ENCODE measurements at places on chromosomes 11 and 22. TPM values are rescaled to one million over a fixed set of nuclear protein-coding genes. Genes with fewer than 3 reads are reported as not detected.

DNA sequence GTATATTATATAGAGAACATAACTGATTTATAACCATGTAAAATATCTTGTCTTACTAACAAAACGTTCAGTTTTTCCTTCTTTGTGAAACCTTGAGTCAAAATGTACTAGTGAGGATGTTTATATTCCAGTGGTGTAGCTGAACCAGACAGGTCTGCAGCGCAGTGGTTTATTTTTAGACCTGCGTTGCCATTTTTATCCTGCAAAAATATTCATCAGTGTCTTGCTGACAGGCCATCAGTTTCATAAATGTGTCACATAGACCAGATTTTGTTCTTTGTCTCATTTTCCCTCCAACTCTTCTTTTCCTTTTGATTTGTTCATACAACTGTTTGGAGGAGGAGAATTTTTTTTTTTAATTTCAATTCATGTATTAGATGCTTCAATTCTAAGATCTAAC is 43.1 kb downstream of the HSD17B12 start:
- H3K27me3 ChIP-seq: no peaks in the 10 kb centered on the region
- DNase-seq: no peak
- no peaks in the 10 kb centered on the region for H3K36me3 ChIP-seq
- H3K27ac ChIP-seq: no peak overlapping the region
- no peaks in the 10 kb centered on the region for H3K4me1 ChIP-seq

- H3K4me1 ChIP-seq: no peaks in the 10 kb centered on the region
- no peak for DNase-seq
- no peaks in the 10 kb centered on the region for H3K36me3 ChIP-seq
- peaks cover 4% of the 10 kb centered on the region for H3K27me3 ChIP-seq
- H3K27ac ChIP-seq: no peak overlapping the region
These were observed 383.2 kb upstream of the ARHGAP42 start for GRCh38 chr11:100303897-100304296.

Gene TRAF6
- total RNA-seq: 9.3 TPM

DNA sequence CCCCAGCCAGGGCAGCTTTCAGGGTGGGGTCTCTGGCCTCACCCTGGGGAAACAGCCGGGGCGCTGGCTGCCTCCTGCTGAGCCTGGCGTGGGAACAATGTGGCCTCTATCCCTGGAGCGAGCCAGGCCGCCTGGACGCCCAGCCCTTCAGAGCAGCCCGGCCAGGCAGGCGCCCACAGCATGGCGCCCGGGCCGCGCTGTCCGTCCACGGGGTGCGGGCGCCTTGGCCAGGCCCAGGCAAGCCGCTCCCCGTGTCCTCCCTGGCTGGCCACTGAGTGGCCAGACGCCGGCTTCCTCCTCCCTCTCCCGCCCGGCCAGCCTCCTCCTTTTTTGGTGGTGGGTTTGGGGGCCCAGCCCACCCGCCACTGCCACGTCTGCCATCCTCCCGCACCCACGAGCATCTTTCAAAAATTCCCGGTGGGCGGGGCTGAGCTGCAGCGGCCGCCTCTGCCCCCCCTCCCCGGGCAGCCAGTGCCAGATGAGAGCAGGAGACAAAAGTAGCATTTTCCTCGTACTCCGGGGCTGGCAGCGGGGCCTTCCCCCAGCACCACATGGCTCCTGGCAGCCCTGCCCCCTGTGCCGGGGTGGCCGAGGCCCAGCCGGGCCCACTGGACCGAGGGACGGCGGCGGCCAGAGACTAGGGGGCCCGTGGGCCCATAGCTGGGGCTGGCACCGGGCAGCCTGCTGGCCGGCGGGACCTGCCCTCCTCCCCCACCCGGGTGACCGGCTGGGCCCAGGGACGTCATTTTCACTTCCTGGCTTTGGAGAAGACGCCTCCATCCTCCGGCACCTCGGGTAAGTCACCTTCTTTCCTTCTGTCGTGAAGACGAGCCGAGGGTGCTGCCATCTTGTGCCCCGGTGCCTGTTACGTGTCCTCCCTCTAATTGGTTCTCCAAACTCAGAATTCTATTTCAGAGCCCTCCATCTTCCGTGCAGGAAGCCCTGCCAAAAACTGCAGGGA is 70.2 kb upstream of the PPARA start:
- no peaks in the 10 kb centered on the region for H3K27me3 ChIP-seq
- peak overlapping the region; percentile 100 for H3K27ac ChIP-seq
- DNase-seq: no peak
- peaks cover 3% of the 10 kb centered on the region for H3K36me3 ChIP-seq

DNA sequence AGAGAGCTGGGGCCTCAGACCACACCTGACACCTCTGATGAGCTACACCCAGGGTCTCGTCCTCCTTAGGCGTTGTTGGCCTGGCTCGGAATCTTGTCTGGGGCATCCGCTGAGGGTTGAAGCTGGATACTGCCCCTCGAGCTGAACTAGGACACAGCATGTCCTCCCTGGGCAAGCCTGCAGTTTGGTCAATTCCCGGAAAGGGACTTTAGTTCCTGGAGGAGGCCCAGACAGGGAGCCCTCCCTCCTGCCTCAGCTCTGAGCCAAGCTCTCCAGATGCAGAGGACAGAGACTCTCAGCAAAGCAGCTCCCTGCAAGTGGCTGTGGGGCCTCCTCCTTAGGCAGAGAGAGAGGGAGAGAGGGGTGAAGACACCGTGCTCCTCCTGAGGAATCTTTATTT is 4.9 kb downstream of the APOL3 start:
- H3K4me1 ChIP-seq: no peaks in the 10 kb centered on the region
- no peaks in the 10 kb centered on the region for H3K27me3 ChIP-seq
- H3K36me3 ChIP-seq: no peaks in the 10 kb centered on the region
- no peak for DNase-seq
- H3K4me3 ChIP-seq: no peak overlapping the region

DNA sequence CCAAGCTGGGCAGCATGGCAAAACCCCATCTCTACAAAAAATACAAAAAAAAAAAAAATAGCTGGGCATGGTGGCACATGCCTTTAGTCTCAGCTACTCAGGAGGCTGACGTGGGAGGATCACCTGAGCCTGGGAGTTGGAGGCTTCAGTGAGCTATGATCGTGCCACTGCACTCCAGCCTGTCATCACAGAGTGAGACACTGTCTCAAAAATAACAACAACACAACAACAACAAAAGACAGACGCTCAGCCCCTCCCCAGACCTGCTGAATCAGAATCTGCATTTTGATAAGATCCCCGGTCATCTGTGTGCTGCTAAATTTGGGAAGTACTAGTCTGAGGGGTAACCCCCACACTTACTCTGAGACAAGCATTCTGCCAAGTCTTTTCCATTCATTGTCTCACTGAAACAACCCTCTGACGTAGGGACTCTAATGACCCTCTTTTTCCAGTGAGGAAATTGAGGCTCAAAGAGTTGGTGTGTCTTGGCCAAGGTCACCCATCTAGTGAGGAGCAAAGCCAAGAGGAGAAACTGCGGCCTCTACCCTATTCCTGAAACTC is 7.5 kb downstream of the NEFH start:
- no peak overlapping the region for H3K27ac ChIP-seq
- no peak overlapping the region for H3K4me3 ChIP-seq
- no peak for DNase-seq
- H3K36me3 ChIP-seq: no peaks in the 10 kb centered on the region
- H3K27me3 ChIP-seq: no peaks in the 10 kb centered on the region

DNA sequence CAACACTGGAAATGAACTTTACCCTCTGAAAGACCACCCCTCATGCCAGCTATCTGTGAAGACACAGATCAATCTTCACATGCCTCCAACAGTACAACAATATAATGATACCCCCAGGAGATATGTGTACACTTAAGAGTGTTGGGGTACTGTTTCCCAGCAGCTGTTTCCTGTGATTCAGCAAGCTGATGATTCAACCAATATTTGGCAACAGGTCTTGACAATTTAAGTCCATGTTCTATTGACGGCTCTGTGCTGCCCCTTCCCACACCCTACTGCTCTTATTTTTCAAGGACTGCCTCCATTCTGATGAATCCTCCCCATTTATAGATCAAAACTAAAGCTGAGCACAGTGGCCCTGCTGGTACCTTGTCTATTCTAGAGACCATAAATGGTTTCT is 6.6 kb downstream of the SNX19 start:
- H3K27me3 ChIP-seq: no peaks in the 10 kb centered on the region
- DNase-seq: no peak
- peaks cover 6% of the 10 kb centered on the region for H3K36me3 ChIP-seq
- H3K4me3 ChIP-seq: no peak overlapping the region
- no peaks in the 10 kb centered on the region for H3K4me1 ChIP-seq
- no peak overlapping the region for H3K27ac ChIP-seq

DNA sequence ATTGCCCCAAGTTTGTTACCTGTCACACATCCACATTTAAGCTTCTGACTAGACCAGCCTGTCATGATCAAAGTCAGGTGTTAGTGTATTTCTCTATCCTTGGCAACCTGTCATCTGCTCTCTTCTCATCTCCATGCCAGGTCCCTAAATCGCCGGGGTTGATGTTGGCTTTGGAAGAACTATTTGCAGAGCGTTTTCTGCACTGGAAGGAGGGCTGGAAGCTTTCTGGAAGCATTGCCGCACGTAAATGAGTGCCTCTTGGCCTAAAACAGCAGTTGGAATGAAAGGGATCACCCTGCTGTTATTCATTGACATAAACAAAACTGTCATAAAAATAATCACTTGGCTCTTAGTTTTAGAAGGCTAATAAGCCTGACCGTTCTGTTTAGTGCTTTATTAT is 1.4 kb downstream of the TTC12 start:
- peaks cover 15% of the 10 kb centered on the region for H3K4me1 ChIP-seq
- H3K4me3 ChIP-seq: no peak overlapping the region
- no peak overlapping the region for H3K27ac ChIP-seq
- no peak for DNase-seq

GRCh38 chr11:72244060-72244360 is at the start of gene PHOX2A:
Gene PHOX2A (minus strand): TSS chr11:72244176. CDS start chr11:72244004, 172 bp downstream.
- DNase-seq: no peak
- no peaks in the 10 kb centered on the region for H3K4me1 ChIP-seq
- no peak within 1 kb of the TSS for H3K27ac ChIP-seq
- H3K27me3 ChIP-seq: no peaks in the 10 kb centered on the region

Gene ALKBH3
- 36.7 TPM for total RNA-seq

- H3K27me3 ChIP-seq: no peaks in the 10 kb centered on the region
- H3K27ac ChIP-seq: no peak overlapping the region
- no peaks in the 10 kb centered on the region for H3K4me1 ChIP-seq
- no peaks in the 10 kb centered on the region for H3K36me3 ChIP-seq
- H3K4me3 ChIP-seq: no peak overlapping the region
These were observed 574.8 kb downstream of the JRKL start for GRCh38 chr11:96964661-96965060.

- peaks cover 55% of the 10 kb centered on the region for H3K36me3 ChIP-seq
- no peak overlapping the region for H3K27ac ChIP-seq
- H3K27me3 ChIP-seq: no peaks in the 10 kb centered on the region
- no peak for DNase-seq
These were observed 5.2 kb downstream of the DDB1 start for GRCh38 chr11:61327669-61328071.

DNA sequence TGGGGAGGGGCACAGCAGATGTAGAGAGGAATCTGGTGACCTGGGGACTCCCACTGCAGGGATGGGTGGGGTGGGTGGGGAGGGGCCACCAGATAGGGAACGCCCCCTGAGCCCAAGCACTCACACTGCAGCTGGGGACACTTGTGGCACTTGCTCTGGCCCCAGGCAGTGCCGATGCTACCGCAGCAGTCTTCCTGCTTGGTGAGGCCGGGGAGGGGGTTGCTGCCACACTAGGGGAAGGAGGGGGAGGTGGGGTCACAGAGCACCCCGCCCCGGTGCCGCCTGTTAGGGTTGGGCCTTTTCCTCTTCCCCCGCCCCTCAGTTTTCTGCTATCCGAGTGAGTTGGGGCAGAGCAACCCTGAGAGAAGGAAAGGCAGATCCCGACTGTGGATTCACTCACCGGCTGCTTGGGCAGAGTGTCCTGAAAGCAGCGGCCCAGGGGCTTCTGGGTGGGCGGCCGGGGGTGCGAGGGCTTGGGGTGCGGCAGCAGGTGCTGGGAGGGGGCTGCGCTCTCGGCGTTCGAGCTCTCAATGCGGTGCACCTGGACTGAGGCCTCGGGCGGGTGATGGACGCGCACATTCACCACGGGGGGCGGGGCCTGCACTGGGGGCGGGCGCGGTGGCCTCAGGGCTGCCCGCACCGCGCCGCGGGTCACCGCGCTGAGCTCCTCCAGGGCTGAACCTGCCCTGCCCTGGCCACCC is 4.7 kb downstream of the LTBP3 start:
- H3K4me3 ChIP-seq: no peak overlapping the region
- H3K27me3 ChIP-seq: no peaks in the 10 kb centered on the region
- peak overlapping the region; percentile 99 for H3K27ac ChIP-seq
- DNase-seq: no peak
- H3K4me1 ChIP-seq: peaks cover 60% of the 10 kb centered on the region

GRCh38 chr22:39289533-39289932 is 29.9 kb downstream of the RPL3 start:
- H3K36me3 ChIP-seq: no peaks in the 10 kb centered on the region
- H3K27ac ChIP-seq: no peak overlapping the region
- peaks cover 66% of the 10 kb centered on the region for H3K4me1 ChIP-seq
- DNase-seq: no peak
- no peaks in the 10 kb centered on the region for H3K27me3 ChIP-seq
- H3K4me3 ChIP-seq: no peak overlapping the region

Gene P4HA3
- 0.91 TPM for total RNA-seq

- H3K4me1 ChIP-seq: no peaks in the 10 kb centered on the region
- H3K27me3 ChIP-seq: peaks cover 75% of the 10 kb centered on the region
- no peak overlapping the region for H3K4me3 ChIP-seq
- DNase-seq: no peak
- no peaks in the 10 kb centered on the region for H3K36me3 ChIP-seq
- H3K27ac ChIP-seq: no peak overlapping the region
These were observed 1.9 kb upstream of the GRAP2 start for GRCh38 chr22:39898997-39899396.

GRCh38 chr11:120643284-120643683 is 131.7 kb downstream of the GRIK4 start:
- no peak overlapping the region for H3K27ac ChIP-seq
- no peaks in the 10 kb centered on the region for H3K36me3 ChIP-seq
- H3K4me1 ChIP-seq: no peaks in the 10 kb centered on the region

DNA sequence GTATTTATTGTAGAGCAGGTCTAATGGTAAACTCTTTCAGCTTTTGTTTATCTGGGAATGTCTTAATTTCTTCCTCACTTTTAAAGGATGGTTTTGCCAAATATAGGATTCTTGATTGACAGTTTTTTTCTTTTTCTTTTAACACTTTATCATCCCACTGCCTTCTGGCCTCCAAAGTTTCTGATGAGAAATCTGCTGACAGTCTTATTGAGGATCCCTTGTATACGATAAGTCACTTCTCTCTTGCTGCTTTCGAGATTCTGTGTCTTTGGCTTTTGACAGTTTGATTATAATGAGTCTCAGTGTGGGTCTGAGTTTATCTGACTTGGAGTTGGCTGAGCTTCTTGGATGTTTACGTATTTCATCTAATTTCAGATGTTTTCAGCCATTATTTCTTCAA is 6.7 kb upstream of the TSKU start:
- no peak overlapping the region for H3K4me3 ChIP-seq
- peaks cover 5% of the 10 kb centered on the region for H3K4me1 ChIP-seq
- H3K27me3 ChIP-seq: no peaks in the 10 kb centered on the region

GRCh38 chr11:92843455-92843854 is 126.0 kb upstream of the MTNR1B start:
- DNase-seq: no peak
- no peaks in the 10 kb centered on the region for H3K4me1 ChIP-seq
- no peak overlapping the region for H3K27ac ChIP-seq
- H3K4me3 ChIP-seq: no peak overlapping the region
